ENCODE measurements at places on chromosomes 3 and 15.

GRCh38 chr15:38690719-38691332, 126.2 kb upstream of the RASGRP1 start:
- DNase-seq = peak; percentile 78

DNA sequence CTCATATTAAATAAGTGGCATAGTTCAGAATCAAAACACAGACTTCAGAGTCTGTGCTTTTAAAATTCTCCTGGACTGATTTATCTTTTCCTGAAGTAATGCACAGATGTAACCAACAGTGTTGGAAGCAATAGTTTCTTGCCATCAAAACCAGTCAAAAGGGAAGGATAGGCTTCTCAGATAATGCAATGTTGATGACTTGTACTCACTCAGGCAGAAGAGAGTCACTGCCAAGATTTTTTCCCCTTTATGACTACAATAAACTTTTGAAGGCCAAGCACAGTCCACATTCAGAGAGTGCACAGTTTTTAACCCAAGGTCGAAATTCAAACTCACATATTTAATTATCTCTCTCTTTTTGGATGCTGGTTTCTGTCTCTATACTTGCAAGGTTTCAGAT, 305.0 kb upstream of the SGO1 start:
- no peak for DNase-seq

- no peak for DNase-seq
These were observed 99.9 kb downstream of the CD200R1L start for GRCh38 chr3:112746675-112747280.

DNA sequence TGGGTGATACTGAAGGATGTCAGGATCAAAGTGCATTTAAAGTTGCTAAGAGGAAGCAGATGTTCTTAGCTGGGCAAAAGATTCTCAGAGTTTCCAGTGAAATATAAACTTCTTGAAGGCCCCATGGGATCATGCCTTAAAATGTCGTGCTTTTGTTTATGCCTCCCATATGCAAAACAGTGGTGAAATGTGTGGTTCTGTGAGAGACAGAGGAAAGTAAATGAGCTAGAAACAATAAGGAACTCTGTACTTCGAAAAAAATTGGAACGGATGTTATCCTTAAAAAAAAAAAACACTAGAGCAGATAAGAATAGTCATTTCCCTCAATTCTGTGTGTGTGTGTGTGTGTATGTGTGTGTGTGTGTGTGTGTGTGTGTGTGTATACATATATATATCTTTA, 497.0 kb upstream of the TBL1XR1 start:
- DNase-seq = no peak

DNA sequence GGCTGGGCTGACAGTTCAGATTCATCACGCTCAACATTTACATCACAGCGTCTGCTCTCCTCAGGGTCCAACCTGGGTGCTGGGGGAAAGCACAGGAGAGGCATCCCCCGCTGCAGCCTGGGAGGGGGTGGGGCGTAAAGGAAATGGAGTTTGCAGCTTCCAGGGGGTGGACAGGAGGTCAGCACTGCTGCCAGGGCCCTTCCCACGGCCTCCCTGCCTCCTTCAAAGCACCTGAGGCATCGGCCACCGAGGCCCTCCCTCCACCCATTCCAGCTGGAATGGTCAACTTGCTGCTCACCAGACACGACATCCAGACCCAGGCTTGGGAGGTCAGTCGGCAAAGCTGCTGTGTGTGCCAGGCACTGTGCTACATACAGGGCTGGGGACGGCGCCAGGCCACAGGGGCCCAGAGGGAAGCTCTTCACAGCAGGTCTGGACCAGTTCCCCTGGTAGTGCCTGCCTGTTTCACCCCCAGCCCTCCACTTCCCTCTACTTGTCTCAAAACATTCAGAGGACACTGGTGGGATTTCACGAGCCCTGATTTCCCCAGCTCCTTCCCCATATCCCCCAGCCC, 120.7 kb downstream of the ANP32A start:
- no peak for DNase-seq

- DNase-seq = peak; percentile 42
These were observed 512 bp downstream of the LARP6 start for GRCh38 chr15:70853318-70853972.

GRCh38 chr15:79170256-79170664, 79.7 kb upstream of the RASGRF1 start:
- DNase-seq = no peak

GRCh38 chr3:53748512-53749271, 97.5 kb downstream of the CHDH start:
- no peak for DNase-seq

DNA sequence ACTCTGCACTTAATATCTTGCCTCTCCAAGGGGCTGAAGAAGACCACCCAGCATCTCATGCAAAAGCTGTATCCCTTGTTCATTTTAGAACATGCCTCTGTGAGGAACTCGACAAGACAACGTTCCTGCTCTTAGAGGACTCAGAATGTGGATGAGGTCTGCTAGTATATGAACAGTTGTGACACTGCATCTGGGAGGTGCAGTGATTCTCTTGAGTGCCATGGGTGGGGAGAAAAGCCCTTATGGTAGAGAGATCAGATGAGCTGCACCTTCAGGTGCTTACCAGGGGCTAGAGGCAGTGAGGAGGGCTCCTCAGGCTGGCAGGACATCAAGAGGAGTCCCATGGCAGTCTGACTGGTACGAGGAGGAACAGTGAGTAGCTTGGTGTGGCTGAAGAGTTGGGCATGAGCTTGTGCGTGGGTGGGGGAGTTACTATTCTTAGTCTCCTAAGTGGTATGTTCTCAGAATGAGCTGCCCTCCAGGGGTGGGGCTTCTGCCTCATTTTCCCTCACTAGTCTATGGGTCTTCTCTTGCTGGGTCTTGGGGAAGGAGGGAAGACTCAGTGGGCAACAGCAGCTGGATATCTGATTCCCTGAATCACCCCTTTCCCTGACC, 56.7 kb upstream of the ATP2B2 start:
- DNase-seq = no peak

GRCh38 chr15:60347480-60348049, 50.2 kb downstream of the ANXA2 start:
- DNase-seq = no peak

DNA sequence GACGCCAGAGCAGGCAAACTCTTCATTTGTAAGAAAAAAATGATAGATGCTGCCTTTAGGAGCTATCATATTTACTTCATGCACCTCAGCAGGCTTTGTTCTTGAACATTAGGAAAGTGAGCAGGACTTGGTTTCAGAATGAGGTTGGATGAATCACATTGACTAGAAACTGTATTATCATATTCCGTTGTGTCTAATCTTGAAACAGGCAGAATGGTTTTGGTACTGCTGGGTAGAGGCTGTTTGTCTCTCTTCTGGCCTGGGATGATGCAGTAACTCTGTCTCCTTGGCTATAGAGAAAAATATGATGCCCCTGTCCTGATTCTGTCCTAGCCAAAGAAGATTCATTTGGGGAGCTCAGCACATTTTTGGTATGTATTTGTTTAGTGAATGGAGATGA, 344.2 kb upstream of the GRM7 start:
- no peak for DNase-seq

DNA sequence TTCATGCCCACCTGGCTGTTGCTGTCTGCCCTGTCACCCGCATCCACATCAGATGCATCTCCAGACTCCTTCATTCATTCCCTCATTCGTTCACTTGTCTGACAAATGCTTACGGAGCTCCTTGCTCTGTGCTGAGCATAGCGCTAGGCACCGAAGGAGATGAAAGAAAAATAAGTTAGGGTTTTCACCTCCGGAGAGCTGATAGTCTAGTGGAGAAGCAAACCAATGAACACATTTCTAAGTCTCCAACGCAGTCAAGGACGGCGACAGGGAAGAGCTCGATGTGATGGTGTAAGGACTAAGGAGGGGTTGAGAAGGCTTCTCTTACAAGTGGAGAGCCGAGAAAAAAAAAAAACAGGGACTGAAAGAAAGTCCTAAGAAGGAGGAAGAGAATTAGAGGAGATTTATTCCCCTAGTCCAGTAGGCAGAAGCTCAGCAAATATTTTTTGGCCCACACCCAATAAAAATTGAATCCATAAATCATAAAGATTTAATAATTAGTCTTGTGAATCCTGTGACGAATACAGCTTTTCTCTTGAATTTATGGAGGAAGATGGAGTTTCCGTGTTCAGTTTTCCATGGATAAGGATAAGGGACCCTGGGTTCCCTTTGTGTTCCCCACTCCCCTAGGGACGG, 127.2 kb upstream of the DLG1 start:
- no peak for DNase-seq

DNA sequence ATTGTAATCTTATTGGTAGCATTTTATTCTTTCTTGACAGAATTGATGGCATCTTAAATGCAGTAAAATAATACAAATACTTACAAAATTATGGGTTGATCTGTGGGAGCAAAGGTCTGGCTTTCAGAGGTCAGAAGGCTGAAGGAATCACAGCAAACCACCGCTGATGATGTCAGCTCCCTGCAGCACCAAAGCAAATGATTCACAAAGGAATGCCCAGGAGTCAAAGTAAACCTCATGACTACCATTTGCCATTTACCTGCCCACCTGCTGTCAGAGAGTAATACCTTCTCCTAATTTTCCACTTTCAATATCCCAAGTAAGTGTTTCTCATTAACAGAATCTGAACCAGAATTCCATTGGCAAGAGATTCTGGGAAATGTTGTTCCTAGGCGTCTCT, 46.1 kb downstream of the CPA3 start:
- DNase-seq = no peak

DNA sequence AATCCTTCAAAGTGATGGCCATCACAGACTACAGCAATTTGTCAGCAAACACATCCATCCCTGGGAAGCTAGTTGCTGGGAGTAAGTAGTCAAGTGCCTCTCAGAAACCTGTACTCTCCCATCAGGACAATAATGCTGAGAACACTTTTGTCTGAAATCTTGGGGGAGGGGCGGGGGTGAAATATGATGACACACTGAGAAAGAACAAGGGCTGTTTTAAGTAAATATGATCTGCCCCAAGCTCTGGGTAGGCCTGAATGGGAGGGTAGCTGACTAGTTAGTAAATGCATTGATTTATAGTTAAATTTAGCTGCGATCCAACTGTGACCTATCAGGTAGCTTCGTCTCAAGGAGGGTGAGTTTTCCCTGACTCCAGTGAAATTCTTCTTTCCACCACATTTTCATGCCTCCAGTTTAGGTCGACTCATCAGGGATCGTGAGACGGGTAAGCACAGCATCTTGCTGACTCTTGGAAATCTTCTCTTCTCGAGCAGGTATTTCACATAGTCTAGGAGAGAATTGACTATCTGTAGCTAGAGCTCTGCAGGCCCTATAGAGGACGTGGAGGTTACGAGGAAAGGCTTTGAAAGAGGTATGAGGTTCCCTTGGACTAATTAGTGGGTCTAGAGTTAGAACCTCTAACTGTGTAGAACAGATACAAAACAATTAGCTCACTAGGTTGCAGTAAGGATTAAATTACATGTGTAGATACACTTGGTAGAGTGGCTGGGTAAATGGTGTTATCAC, 213.4 kb upstream of the SLC2A2 start:
- DNase-seq = peak; percentile 31

GRCh38 chr15:32747921-32748342, 30.1 kb downstream of the GREM1 start:
- no peak for DNase-seq

All from activated T-cell treated with anti-CD3 and anti-CD28 coated beads, Interleukin-2, amount 50 U/mL, for 72 hours (primary cell).